ENCODE measurements at places on chromosomes 11 and 22.

- DNase-seq, result no peak
These were observed 23.1 kb downstream of the MPPED1 start for GRCh38 chr22:43434928-43435311.

- DNase-seq, result no peak
These were observed 160.5 kb downstream of the DDX10 start for GRCh38 chr11:108825381-108825780.

GRCh38 chr11:91625495-91625894 lies 599.1 kb upstream of the FAT3 start:
- no peak for DNase-seq

GRCh38 chr11:78181185-78181584 lies 7.2 kb downstream of the KCTD21 start:
- DNase-seq, result no peak

GRCh38 chr22:34080433-34080832 lies 160.2 kb upstream of the LARGE1 start:
- no peak for DNase-seq

GRCh38 chr11:32079553-32079952 lies 11.3 kb upstream of the RCN1 start:
- no peak for DNase-seq

- DNase-seq, result no peak
These were observed 8.1 kb upstream of the SLC22A12 start for GRCh38 chr11:64582885-64583284.

DNA sequence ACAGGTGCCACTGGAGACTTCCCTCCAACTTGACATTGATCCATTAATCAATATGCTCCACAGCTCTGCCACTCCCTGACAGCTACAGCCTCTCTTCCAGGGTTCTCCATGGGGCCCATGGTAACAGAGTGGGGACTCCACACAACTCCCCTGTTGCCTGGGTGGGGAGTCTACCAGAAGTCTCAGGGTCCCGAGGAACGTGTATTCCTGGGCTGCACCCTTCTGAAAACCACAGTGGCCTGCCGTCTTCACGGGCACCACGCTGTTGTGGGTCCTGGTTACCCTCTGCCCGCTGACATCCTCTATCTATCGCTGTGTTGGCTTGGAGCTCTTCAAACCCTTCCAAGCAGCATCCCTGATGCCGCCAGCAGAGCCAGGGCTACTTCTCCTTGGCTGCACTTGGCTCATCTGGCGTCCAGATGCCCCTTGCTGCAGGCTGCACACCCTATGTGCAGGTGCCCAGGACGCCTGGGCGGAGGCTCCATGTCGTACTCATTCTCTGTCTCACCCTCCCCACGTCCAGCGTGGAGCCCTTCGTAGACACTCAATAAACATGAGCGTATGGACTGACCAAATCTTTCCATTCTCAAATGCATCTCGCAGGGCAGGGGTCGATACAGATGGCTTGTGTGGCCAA lies 1341.8 kb downstream of the TBC1D22A start:
- no peak for DNase-seq

DNA sequence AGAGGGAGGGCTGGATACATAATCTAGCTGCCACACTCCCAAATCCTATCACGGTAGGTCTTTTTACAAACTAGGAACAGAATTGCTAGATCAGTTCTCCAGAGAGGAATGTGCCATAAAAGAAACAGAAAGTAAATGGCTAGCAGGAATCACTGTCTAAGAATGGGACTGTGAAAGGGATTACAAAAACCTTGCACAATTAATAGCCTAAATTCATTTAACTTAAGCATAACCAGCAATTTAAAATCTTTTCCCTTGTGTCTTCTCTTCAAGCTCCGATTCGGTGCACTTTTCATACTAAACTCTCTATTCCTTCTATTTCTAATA lies 35.2 kb downstream of the APOL5 start:
- DNase-seq, result no peak

DNA sequence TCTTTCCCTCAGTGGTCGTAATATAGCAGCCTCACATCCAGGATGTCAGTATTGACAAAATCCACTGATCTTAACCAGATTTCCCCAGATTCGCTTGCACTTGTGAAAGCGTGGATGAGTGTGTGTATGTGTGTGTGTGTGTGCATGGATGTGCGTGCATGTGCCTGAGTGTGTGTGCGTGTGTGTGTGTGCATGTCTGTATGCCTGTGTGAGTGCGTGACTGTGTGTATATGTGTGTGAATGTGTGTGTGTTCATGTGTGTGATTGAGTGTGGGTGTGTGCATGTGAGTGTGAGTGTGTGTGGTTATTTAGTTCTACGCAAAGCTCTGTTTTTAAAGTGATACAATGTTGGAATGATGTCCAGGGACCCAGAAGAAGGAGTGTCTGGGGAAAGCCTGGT lies 723.2 kb downstream of the BRD1 start:
- no peak for DNase-seq

DNA sequence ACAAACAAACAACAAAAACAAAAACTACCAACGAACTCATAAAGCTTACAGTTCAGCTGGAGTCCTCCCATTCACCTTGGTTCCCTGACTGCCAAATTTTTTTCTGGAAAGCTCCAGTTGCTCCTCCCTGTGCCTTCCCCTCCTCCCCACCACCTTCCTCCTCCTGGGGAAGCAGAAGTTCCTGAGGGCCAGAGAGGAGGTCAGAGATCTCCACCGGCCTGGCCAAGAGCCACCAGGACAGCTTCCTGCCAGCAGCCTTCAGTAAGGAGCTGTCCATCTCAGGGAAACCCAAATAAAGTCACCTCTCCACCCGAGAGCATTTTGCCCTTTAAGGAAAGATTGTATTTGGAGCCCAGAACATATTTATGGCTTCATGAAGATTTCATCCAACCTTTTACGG lies 20.0 kb downstream of the APLNR start:
- DNase-seq, result no peak

- no peak for DNase-seq
These were observed 29.8 kb upstream of the DRD2 start for GRCh38 chr11:113505046-113505445.

DNA sequence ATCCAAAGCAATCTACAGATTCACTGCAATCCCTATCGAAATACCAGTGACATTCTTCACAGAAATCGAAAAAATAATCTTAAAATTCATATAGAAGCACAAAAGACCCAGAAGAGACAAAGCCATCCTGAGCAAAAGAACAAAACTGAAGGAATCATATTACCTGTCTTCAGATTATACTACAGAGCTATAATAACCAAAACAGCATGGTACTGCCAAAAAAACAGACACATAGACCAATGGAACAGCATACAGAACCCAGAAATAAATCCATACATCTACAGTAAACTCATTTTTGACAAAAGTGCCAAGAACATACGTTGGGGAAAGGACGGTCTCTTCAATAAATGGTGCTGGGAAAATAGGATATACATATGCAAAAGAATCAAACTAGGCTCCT lies 18.9 kb downstream of the RRP8 start:
- no peak for DNase-seq

- DNase-seq, result no peak
These were observed 68.4 kb upstream of the CLNS1A start for GRCh38 chr11:77705876-77706579.

All from NCI-H1092 (cell line).